ENCODE measurements at places on chromosomes 6 and 20.

GRCh38 chr6:84003131-84003530 lies 30.4 kb upstream of the MRAP2 start:
- DNase-seq, result peak; percentile 37

DNA sequence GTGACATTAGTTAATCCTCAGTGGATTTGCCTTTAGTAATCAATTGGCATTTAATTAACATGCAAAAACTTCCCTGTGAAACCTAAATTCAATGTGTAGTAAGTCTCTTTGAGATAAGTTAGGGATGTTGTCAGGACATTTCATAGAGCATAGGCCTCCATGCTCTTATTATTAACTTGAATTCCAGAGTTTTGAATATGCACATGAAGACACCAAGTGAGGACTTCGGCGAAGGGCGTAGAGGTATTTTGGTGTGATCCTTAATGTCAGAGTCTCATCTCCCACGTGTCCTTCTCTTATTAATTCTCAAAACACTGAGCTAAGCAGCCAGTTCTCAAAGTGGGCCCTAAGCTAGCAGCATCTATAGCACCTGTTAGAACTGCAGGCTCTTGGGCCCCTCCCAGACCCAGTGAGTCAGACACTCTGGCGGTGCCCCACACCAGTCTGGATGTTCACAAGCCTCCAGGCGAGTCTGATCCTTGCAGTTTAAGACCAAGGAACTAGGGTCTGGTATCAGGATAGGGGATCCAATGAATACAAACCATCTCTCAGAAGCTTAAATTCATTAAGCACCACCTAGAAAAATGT lies 292.1 kb downstream of the QKI start:
- DNase-seq, result no peak

DNA sequence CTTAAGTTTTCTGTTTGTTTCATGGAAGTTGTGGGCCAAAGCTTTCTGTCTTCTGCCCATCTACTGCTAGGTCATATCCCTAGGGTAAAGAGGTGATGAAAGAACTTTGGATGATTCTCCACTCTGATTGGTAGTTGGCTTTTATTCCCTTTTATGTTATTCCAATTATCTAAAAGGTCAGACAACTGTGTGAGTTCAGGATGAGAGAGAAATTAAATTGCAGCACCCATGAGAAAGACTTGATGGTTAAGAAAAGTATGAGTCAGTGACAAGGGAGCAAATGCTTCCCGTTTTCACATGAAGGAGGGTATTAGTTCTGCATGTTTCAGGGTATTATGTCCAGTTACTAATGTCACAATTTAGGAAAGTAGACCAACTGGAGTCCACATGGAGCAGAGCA lies 136.3 kb downstream of the CD109 start:
- DNase-seq, result no peak

DNA sequence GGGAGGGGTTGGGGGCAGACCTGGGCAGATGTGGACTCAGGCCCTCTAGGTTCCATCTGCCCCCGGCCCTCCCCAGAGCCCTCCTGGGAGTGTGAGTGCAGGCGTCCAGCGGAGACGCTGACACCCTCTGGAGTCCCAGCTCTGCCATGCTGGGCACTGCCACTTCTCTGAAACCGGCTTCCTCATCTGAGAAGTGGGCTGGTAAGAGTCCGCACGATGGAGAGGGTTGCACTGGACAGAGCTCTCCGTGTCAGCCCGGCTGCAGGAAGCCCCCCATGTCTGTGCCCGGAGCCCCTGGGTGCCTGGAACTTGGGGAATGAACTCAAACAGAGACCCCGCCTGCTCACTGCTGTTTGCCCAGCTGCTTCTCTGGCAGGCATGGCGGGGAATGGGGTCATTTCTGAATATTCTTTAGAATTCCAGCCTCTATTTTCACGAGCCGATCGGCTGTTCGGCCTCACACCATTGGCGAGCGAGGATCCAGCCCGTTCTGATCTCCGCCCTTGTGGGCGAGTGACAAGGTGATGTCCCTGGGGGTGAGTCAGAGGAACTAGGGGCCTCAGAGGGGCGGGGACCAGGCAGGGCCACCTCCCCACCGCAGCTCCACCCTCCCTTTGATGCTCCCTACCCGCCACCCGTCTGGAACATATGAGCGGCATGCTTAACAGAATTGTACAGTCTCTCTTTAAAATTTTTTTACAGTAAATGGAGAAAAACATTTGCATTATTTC lies 47.8 kb upstream of the GATA5 start:
- DNase-seq, result no peak

- DNase-seq, result peak; percentile 39
Measured at GRCh38 chr20:40945754-40946450, 82.7 kb upstream of the TOP1 start.

DNA sequence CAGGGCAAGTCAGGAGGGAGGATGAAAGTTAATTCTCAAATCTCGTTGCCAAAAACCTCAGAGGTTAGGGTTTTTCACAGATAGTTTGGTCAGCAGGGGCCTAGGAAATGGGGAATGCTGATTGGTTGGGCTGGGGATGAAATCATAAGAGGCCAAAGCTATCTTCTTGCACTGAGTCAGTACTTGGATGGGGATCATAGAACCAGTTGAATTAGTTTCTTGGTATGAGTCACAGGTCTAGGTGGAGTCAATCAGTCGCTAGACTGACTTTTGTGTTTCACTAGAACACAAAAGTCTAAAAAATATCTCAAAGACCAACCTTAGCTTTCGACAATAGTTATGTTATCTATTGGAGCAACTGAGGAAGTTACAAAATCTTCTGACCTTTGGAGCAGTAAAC lies 368.5 kb downstream of the TBC1D32 start:
- no peak for DNase-seq

- peak; percentile 79 for DNase-seq
Measured at GRCh38 chr6:43698584-43699349, 11.2 kb upstream of the MRPS18A start.

GRCh38 chr6:98044151-98044561 lies 761.1 kb upstream of the MMS22L start:
- DNase-seq, result peak; percentile 88

- DNase-seq, result peak; percentile 99
Measured at GRCh38 chr6:3438190-3439167, 18.4 kb downstream of the SLC22A23 start.

DNA sequence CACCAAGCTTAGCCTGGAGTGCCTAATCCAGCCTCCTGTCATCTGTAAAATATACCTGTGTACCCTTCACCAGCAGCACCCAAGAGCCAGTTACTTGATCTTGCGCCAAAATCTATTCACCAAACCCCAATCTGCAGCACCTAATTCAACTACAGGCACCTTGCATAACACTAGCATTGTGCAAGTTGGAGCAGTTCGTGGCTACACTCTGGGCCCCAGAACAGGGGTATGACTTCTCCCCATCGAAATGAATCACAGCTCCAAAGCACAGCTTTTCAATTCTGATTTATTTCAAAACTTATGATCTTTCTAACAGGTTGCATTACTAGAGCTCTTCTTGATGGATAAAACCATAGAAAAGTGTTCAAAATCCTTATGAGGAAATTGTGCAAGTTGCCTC lies 100.4 kb upstream of the TCF21 start:
- no peak for DNase-seq

DNA sequence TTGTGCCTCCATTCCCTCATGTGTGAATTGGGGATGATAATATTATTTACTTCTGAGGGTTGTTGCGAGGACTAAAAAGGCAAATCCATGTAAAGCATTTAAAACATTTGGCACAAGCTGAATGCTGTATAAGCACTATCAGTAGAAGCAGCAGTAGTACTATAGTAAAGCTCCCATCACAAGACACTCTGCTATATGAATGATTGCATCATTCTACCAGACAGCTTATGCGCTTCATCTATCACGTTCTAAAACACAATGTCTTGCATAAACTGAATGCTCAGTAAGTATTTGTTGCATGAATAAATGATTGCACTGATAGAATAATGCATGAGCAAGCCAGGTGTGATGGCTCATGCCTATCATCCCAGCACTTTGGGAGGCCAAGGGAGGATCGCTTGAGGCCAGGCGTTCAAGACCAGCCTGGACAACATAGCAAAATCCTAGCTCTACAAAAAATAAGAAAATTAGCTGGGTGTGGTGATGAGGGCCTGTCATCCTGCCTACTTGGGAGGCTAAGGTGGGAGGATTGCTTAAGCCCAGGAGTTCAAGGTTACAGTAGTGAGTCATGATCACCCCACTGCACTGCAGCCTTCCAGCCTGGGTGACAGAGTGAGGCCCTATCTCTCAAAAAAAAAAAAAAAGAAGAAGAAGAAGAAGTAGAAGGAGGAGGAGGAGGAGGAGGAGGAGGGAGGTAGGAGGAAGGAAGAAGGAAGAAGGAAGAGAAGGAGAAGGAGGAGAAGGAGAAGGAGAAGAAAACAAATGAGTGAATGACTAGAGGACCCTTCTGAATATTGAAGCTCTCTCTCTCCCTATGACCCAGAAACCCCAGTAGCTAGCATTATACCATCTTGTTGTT lies 50.0 kb upstream of the FOXO3 start:
- no peak for DNase-seq

DNA sequence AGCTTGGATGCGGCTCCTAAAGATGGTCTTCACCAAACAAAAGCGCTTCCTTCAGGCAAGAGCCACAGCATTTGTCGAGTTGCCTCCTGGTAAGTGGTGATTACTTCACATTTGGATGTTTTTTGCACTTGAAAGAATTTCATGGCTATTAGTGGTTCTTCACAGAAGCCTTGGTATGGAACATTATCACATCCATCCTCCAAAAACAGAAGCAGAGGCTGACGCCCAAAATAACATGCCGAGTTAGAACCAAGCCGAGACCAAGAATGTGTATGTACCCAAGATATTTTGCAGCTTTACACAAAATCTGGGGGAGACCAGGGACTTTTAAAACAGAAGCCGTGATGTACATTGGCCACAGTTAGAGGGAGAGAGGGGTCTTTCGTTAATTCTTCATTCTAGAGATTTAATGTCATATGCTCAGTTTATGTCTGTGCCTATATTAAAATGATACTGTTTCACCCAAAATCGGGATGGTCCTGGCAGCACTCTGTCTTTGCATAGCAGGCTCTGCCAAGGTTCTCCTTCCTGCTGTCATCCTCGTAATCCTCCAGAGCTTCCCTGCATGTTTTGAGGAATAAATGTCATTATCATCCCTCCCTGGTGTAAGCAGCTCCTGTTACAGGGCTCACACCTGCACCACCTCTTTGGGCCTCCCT lies 109.3 kb downstream of the TMEM242 start:
- DNase-seq, result no peak

DNA sequence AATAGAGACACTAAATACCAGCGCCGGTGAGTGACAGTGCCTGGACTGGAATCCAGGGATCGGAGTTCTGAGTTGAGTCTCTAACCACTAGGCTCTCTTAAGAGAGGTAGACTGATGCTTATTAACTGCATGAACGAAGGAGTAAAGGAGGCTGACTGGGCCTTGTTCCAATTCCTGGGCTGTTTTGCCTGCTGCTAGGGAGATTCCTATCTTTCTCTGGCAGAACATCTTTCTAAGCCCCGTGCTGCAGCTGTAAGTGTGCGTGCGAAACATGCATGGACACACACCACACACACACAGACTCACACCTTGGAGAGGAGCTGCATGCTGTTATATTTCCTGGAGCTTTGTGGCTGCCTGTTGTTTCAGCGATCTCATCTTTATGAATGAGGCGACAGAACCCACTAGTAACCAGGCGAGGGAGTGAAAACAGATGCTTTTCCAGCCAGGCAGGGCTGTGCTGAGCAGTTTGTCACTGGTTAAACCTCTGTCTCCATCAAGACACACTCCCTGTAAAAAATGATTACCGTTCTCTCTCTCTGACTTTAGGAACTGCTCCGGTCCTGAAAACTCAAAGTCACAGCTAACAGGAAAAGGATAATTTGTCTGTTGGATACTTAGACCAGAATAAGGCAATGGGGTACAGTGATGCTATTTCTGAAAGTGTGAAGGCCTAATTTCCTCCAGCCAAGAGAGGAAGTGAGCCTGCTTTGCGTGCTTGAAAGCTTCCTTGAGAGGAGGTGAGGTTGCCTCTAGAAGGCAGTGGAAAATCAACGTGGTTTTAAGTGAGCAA lies 157.4 kb upstream of the ZNF217 start:
- DNase-seq, result no peak

DNA sequence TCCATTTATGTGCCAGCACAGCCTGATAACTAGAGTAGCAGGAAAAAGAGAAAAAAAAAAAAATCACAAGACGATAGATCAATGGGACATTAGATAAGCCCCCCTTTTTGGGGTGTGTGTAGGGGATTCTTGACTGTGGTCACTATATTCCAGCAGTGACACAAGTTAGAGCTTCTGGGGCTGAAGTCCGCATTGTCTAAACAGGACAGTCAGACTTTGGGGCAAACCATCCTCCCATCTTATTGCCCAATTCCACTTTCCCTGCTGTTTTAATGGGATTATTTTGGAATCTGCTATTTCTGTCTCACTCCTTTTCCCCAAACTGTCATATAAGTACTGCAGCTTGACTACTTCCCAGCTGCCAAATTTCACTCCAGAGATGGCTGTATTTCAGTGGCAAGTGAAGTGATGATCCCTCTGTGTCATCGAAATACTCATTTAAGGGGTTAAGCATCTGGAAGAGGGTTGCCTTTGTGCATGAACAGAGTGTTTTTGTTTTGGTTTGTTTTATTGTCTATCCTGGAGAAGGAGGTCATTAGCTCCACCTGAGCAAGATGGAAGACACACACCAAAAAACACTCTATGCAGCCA lies 182.5 kb downstream of the ATXN1 start:
- no peak for DNase-seq

GRCh38 chr6:26260725-26261490 lies 104.1 kb upstream of the BTN3A2 start:
- DNase-seq, result no peak

DNA sequence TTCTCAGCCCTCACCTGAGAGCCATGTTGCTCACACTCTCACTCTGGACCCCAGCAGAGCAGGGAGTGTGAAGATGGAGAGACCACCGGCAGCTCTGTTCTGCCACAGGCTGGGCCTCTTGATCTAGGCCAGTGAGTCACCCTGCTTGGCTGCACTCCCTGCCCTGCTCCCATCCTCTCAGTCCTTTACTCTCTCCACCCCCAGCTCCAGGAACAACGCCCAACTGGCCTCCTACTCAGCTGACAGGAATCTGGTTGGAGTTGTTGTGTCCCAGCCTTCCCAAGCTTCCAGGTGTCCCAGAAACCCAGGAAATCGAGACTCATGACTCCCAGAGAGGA lies at the start of gene PSORS1C1:
TSS of gene PSORS1C1 (plus strand) at position 260 of the 338 bp plus-strand sequence. CDS start 14,833 bp downstream, outside the sequence.
- DNase-seq, result no peak

- DNase-seq, result no peak
Measured at GRCh38 chr20:46984405-46984804, 89.8 kb downstream of the EYA2 start.

DNA sequence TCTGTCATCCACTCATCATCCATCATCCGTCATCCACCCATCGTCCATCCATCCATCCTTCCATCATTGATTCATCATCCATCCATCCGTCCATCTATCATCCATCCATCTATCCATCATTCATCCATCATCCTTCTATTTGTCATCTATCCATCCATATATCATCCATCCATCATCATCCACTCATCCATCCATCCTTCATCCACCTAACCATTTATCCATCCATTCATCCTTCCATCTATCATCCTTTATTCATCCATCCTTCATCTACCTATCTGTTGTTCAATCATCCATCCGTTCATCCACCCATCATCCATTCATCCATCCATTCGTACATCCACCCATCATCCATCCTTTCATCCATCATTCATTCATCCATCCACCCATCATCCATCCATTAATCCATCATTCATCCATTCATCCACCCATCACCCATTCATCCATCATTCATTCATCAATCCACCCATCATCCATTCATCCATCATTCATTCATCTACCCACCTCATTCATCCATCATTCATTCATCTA lies 266.4 kb downstream of the CDH4 start:
- DNase-seq, result no peak
